Activated gamma-delta T cell (primary cell): ENCODE measurements at places on chromosomes 5 and 9.

DNA sequence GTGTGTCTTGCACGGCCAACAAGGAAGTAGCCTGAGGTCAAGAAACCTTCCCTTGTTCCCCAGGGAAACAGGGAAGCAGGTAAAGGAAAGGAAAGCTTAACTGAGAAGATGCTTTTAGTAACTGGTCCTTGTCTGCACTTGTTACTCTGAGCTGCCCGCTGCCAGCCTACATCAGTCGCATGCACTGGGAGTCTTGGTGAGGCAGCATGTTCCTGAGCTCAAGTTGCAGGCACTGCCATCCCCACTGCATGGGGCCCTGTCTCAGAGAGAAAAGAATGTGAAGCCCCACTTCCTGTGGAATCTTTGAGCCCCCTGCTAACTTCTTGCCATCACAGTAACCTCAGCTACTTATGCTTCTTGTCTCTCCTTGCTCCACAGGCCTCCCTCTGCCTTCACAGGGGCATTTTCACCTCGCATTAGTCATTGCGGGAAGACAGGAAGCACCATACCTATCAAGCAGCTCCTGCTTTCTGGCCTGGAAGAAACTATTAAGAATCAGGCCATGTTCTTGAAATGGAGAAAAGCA, 344.1 kb upstream of the ADAMTSL1 start:
- no peak for DNase-seq

GRCh38 chr9:17928768-17929167, 349.9 kb downstream of the SH3GL2 start:
- no peak for DNase-seq

GRCh38 chr9:129623331-129623730, 2.4 kb upstream of the C9orf50 start:
- DNase-seq: no peak

GRCh38 chr5:142109331-142110045, 909 bp downstream of the NDFIP1 start:
- no peak for DNase-seq

GRCh38 chr5:132057498-132058255, 2.8 kb upstream of the IL3 start:
- DNase-seq: no peak

DNA sequence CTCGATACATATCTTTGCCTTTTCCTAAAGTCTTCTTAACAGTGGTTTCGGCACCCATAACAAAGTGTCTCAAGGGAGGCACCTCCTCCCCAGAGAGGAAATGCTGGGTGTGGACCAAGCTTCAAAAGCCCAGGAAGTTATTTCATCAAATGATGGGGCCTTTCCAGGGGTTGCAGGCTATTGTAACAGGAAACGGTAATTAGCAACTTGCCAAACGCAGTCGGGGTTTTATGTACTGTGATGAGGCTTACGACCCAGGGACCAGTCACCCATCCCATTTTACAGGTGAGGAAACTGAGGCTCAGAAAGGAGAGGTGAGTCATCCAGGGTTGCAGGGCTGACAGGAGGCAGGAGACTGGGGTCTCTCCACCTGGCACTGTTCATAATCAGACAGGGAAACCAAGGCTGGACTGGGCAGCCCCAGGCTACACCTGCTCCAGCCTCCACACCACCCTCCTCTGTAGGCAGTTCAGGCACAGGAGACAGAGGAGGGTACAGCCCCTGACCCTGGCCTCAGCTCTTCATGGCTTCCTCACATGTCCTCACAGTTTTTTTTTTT, 30.0 kb upstream of the SUSD3 start:
- DNase-seq: no peak

DNA sequence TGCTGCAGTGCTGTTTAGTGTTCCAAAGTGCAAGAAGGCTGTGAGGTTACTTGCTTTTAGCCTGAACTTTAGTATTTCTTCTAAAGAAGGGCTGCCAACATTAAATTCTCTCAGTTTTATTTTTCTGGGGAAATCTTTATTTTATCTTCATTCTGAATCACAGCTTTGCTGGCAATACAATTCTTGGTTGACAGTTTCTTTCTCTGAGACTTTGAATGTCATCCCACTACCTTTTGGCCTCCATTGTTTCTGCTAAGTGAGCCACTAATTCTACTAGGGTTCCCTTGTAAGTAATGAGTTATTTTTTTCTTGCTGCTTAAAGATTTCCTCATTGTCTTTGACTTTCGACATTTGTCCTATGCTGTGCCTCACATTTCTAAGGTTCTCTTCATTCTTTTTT, 32.4 kb upstream of the SUSD1 start:
- DNase-seq: no peak
